Coronary artery (tissue), 2 donors: ENCODE measurements at places on chromosomes 12 and 14.

DNA sequence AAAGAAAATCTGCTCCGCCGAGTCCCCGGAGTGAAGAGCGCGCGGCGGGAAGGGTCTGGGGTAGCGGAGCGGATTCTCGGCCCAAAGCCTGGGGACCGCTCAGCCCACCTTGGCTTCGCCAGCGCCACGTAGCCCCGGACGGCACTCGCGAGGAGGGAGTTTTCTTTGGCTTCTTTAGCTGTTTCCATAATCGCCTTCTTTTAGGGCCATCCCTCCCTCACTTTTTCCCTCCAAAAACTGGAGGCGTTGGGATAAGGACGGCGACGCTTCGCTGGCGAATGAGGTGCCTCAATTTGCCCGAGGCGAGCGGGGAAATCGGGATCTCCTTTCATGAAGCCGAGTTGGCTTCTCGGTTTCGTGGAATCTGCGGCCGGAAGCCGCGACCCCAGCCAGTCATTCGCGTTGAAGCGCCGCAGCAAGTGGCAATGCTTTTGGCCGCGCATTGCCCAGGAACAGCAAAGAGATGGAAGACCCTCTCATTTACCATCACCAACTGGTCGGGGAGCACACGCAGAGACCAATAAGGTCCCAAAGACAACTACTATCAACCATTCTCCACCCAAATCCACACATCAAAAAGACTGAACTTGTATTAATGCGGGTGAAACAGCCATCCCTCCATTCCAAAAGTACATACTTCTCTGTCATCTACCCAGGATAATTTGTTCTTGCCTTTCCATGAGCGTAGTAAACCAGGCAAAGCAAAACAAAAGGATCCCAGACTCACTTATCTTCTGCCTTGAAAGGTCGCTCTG, 8.4 kb upstream of the SIX1 start:
- DNase-seq: no peak

- no peak for DNase-seq
Observed at GRCh38 chr12:103580026-103580425, 7.0 kb upstream of the STAB2 start.

DNA sequence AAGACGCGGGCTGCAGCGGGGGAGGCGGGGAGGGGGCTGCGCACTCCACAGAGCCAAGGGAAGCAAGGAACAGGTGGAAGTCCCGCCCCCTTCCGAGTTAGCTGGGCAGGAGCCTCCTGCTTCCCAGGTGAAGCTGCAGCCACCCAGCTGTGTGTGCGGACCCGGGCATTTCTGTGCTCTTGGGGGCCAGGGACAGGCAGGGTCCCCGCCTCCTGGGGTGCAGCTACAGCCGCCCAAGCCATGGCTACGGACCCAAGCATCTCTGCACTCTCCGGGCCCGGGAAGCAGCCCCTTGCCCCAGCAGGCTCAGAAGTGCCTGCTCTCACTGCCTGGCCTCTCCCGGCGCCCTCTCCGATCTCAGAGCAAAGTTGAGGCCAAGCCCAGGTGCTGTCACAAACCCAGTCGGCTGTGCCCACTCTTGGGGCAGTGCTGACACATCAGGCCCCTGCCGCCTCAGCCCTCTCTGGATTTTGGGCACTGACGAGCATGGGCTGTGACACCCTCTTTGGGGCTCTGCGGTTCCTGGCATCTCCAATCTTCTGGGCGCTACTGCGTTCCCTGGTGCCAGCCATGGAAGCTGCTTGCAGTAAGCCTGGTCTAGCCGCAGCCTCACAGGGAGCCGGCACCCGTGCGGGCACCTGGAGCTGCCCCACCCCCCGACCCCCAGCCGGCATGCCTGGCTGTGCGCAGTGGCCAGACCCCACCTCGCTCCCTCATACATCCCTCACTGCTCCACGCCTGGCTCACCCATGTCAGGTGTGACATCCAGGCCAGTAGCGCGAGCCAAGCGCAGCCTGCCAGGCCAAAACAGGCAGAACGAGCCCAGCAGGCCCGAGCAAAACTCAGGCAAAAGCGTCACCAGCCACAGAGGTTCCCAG, 8.5 kb upstream of the MGAT4C start:
- no peak for DNase-seq

GRCh38 chr14:64715146-64715627, 11.0 kb downstream of the PLEKHG3 start:
- DNase-seq: peak; percentile 57

GRCh38 chr14:77761205-77761931, 412 bp upstream of the SNW1 start:
- no peak for DNase-seq

DNA sequence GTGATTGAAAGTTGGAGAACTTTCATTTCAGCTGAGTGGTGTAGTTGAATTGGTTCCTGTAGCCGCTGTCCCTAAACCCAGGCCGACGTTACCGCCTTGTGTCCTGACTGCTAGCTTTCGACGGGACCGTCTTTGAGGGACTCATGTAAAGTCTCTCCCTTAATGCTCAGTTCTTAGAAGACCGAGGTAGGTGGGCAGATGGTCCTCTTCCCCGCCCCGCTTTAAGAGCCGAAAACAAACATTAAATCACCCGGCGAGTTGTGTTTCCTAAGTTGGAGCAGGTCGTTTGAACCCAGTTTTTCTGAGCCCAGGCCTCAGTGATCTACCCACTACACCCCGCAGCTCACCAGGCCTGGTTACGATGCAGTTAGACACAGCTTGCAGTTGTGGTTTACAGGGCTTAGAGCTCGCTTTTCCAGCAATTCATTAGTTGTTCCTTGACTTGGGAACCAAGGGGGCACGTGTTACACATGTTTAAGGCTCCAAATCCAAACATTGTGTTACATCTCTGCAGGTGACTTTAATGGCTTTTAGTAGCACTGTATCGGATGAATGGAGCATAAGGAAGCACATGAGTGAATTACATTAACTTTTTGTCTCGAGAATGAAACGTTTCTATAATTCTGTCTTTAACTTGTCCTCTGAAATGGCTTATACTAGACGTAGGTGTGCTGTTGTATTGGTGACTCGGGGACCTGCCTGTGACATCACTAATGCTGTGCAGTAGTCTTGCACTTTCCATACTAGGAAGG, 790 bp downstream of the NEDD1 start:
- no peak for DNase-seq

DNA sequence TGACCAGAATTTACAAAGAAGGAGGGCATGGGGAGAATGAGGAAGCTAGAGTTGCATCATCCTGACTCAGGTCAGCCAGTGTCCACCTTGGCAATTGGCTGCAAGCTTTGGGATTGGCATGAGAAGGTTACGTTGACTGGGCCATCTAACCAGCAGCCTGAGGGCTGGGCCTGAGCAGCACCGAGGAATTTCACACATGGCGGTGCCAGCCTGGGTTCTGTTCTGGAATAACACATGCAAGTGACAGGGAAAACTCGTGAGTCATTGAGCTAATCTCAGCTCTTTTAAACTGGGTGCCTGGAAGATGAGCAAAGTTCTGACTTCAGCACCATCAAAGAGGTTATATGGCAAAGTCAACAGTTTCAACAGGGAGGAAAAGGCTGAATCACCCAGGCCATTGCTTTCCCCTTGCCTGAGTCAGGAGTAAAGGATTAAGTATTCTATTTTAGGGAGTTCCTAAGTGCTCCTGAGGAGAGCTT, 543.2 kb upstream of the TBX3 start:
- no peak for DNase-seq

DNA sequence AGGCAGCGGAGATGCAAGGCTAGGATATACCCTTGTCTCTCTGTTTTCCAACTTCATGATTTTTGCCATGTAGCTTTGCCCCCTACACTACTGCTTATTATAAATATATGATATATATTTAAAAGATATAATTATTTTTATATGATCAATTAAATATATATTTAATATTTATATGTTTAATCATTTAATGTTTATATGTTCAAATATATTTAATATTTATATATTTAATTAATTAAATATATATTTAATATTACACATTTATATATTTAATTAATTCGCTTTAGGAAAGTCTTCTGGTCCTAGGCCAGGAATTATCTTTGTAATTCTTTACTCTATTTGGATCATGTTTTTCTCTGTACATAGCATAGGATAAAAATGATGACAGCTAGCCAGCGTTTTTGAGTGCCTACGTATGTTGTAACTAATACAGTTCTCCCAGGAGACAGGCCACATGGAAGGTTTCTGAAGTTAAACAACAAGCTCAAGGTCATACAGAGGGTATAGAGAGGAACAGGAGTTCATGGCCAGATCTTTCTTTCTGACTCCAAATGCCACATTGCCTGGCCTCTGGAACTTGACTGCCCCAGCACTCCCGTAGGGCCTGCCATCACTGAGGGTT, 192.5 kb downstream of the KCNA5 start:
- DNase-seq: no peak

DNA sequence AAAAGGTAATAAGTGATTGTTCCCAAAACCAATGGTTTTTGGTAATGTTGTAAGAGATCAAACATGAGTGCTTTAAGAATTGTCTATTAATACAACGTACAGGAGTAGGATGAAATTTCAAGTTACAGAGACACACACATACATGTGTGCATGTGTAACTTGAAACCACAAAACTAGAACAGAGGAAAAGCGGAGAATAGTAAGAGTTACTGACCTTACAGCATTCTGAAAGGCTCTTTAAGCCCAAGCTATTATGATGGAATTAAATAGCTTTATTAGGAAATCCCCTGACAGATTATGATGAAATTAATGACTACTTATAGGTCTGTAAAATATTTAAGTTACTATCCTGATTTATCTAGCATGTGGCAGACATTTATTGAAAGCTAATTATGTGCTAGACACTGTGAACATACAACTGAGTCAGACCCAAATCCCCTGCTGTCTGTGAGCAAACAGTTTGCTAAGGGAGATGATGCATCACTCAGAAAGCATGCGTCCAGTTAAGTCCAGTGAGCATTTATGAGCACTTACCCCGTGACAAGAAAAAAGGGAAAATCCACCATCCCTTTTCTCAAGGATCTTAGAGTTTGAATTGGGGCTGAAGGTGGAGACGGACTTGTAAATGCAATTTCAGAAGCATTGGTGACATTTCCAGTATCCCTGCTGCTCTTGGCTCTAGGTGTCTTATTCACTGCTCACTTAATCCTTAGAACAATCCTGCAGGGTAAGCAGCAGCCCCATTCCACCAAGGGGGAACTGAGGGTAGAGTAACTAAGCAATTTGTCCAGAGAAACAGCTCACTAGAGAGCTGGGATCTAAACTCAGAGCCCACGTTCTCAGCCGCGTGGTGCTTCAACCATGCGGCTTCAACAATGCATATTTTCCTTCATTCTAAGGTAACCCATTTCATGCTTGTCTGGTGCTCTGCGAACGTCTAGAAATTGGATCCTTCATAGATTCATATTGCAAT, 117.4 kb downstream of the EML1 start:
- DNase-seq: no peak

DNA sequence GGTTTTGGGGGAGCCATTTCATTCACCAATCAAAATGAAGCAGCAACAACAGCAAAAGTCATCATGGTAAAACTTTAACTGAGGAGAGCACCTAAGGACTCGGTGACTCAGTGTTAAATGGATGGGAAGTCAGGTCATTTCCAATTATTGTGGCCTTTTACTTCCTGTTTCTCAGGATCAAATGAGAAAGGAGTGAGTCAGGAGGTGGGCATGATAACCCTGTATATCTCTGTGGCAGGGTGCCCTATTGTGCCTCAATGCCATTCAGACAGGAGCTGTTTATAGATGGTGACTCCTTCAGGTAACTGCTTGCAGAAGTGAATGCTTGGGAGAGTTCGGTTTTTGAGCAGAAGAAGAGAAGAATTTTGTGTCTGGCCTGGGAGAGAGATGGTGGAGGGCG, 135.5 kb upstream of the CPM start:
- no peak for DNase-seq

DNA sequence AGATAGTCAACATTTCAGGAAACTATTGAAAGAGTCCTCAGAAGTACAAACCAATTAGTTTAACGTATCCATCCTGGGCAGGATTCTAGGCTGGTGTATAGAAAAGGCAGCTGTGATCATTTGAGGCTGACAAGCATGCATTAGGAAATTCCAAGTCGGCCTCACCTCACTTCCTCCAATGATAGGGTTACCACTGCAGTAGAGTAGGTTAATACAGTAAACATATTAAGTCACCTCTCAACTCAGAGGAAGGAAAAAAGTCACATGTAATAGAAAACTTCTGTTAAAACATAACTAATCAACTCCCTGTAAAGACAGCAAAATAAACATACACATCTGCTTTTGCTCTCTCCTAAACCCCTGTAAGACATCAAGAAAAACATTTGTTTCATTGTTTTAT, 33.5 kb downstream of the MED13L start:
- DNase-seq: no peak

DNA sequence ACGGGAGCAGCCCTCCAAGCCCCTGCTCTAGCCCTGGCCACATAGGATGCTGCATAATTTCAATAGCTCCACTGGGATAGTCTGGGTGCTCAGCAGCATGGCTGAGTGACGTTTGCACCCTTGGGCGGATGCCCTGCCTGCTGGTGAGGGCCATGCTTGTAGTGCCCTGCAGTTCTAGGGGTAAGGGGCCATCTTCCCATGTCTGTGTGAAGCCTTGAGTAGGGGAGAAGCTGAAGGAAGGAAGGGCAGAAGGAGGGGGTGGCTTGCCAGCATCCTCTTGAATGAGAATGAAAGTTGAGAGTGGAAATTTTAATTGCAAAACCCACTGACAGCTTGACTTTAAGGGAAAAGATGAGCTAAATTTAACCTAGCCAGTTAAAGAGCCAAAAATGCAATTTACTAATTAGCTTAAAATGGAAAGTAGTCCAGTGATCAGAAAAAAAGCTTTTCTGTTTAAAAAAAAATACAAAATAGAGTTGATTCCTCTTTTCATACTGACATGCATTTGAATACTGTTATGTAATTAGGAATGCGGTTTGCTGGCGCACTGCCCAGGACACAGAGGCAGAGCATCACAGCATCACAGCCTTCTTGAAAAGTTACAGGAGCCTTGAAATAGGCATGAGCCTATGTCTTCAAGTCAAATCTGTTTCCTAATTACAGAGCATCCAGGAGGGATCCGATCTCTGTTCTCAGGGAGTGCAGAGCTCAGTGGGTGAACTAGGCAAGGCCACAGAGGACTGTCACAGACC, 18.5 kb upstream of the EML1 start:
- no peak for DNase-seq

DNA sequence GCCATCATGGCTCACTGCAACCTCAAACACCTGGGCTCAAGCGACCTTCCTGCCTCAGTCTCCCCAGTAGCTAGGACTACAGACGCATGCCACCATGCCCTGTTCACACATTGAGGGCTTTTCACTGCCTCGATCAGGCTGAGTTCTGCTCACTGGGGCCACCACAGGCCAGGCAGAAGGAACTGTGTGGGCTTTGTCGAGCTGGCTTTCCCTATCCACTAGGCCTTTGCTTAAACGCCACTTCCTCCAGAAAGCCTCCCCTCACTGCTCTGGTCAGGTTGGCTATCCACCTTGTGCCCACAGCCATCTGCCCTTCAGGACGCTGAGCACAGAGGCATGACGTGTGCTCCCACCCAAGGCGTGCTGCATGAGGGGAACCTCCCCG, 45.2 kb downstream of the MLXIP start:
- DNase-seq: no peak

DNA sequence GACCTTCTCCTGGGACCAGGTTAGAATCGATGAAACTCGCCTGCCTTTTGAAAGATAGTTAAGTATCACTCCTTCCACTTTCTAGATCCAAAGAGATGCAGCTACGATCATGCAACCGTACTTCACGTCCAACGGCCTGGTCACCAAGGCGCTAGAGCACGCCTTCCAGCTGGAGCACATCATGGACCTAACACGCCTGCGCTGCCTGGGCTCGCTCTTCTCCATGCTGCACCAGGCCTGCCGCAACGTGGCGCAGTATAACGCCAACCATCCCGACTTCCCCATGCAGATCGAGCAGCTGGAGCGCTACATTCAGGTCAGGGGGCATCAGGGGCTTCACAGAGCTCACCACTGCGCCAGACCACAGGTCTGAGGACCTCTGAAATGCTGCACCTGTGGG, 51.4 kb downstream of the DYNC1H1 start:
- DNase-seq: no peak
